ENCODE measurements at places on chromosomes 3 and 15. TPM values are rescaled to one million over a fixed set of nuclear protein-coding genes. Genes with fewer than 3 reads are reported as not detected.

IL5RA gene
- total RNA-seq, result not detected

ACVR2B gene
- total RNA-seq, result 2.9 TPM

TMC3 gene
- total RNA-seq, result not detected

PPP1R14D gene
- total RNA-seq, result not detected

GLDN gene
- 0.07 TPM for total RNA-seq
